ENCODE measurements at places on chromosomes 6 and 20.
A peak's percentile ranks its signal among the peaks of the same experiment; 100 is the strongest.

- no peak for DNase-seq
These were observed 138.5 kb downstream of the RCAN2 start for GRCh38 chr6:46352541-46353268.

- no peak for DNase-seq
These were observed 484.9 kb downstream of the COL12A1 start for GRCh38 chr6:74720923-74721322.

DNA sequence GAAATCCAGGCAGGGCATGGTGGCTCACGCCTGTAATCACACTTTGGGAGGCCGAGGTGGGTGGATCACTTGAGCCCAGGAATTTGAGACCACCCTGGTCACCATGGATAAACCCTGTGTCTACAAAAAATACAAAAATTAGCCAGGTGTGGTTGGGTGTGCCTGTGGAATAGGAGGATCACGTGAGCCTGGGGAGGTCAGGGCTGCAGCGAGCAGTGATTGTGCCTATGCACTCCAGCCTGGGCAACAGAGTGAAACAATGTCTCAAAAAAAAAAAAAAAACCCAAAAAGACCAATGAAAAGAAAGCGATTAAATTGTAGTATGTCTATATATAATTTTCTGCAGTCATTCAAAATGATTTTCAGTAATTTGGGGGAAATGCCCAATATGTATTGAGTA, 70.3 kb downstream of the ITCH start:
- no peak for DNase-seq

DNA sequence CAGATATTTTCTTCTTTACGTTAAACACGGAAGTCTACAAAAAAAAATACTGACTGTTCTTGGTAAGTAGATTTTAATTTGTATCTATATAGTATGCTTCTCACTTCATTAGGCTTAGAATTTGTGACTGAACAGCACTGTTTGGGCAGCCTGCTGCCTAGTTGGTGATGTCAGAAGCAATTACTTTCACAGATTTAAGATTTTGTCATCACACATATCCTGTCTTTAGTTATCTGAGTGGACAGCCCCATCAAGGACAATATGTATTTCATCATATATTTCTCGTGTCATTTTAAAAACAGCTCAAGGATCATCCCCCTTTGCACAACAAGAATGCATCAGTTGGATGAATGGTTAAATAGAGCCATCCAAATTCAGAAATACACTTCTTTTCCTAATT, 338.4 kb upstream of the CITED2 start:
- no peak for DNase-seq

DNA sequence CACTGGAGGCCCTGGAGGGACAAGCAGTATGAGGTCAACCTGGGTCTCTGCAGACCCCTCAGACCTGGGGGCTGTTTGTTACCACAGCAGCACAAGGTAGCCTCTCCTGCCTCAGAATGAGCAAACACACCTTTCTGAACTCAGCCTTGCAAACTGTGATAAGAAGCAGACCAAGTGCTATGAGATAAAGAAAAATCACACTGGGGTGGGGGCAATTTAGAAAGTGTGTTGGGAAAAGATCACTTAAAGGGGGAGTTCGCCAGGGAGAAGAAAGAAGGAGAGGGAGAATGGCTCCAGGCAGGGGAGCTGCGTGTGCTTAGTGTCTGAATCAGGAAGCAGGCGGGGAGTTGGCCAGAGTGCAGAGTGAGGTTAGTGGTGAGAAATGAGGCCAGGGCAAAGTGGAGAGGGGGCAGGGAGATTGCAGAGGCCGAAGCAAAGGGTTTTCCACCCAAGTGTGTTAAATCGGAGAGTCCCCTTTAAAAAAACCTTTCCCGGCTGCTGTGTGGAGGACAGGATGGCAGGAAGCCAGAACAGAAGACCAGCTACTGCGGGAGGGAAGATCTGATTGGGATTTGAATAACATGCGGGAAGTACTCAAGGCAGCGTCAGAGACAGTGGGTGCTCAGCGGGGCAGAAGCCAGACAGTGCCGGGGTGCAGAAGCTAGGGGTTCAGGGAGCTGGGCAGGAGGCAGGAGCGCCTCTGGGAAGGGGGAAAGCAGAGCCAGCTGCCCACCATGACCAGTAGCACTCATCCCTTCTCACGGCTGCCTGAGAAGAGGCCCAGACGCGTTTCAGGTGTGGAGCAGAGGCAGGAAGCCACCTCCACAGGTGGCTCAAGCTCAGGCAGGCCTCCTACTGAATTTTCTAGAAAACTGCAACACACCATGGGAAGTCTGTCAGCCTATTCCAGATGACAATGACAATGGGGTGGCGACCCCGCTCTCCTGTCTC, 9.0 kb downstream of the ADA start:
- DNase-seq, result peak; percentile 21

GRCh38 chr6:158242071-158242606, 70.1 kb upstream of the TULP4 start:
- DNase-seq, result no peak

DNA sequence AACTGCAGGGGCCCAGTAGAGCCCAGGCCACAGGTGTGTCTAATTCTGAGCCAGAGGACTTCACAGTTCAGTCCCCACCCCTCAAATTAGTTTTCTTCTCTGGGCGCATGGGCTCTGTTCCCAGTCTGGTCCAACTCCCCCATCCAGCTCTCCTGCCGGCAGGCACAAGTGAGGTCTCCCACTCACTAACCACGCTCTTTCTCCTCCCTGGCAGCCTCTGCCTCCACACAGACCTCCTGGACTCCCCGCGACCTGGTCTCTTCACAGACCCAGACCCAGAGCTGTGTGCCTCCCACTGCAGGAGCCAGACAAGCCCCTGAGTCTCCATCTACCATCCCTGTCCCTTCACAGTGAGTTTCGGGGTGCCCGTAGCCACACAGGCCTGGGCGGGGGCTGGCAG, 6.2 kb downstream of the NCR2 start:
- no peak for DNase-seq

DNA sequence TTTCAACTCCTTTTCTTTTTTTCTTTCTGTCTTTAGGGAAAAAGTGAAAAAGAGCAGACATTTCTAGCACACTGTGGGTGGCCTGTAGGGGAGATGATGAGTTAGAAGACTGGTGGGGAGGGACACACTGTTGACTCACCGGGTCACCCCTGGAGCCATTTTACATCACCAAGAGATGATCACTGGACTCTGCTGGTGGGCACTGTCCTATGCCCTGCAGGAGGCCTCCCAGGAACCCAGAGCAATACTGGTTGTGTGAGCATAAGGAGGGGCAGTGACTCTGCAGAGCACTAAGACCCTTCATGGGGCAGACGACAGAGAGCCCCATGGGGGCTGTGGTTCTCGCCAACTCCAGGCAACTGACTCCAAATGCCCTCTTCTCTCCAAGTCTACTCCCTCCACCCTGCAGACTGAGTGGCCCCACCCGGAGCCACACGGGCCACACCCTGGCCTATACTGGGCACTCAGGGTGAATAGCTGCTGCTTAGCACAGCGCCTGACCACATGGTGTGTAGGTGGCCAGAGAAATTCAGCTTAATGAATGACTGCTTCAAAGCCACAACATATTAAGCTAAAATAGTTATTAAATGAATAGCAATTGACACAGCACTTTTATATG, 177.5 kb downstream of the CDC5L start:
- no peak for DNase-seq

- peak; percentile 44 for DNase-seq
These were observed 7.7 kb upstream of the ZNF334 start for GRCh38 chr20:46520976-46521579.

DNA sequence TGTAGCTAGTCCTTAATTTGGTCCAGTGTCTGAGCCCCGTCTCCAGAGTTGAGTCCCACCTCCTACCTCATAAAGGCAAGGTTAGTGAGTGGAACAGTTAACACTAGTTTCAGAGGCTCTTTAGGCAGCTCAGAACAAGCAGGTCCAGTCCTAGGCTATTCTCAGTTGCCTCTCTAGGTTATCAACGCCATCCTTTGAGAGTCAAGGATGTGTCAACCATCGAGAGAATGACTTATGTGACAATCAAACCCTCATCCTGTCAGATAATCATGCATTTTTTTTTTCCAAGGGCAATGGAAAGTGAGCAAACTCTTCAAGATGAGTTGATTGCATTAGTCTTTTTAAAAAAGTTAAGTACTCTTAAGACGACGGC, 64.0 kb upstream of the TXNDC5 start:
- no peak for DNase-seq

DNA sequence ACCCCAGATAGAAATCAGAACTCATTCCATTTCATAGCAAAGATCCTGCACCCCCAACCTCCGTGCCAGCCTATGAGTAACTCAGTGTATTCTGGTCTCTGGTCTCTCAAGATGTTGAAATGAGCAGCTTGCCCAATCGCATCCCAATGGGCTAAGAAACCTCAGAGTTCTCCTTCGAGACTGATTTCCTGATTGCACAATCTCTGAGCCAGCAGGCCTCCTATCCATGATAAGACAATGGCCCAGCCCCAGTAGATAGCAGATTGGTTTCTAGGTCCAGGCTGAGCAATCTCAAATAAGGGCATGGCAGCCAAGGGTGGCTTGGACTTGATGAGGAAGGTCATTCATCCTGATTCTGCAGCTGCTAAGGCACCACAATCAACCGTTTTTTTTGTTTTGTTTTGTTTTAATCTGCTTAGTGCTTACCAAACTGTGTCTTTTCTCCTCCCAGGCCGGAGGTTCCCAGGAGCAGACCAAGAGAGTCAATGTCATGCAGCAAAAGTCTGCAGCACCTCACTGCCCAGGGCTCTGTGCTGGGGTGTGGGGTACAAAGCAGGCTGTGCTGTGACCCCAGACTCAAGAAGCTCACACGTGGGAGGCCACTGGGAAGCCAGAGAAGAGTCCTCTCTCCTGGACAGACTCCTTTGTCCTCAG, 125.1 kb upstream of the NXT1 start:
- no peak for DNase-seq

- no peak for DNase-seq
These were observed 1.9 kb downstream of the KIF16B start for GRCh38 chr20:16571333-16571732.

GRCh38 chr6:106281661-106282060, 43.9 kb downstream of the ATG5 start:
- DNase-seq, result no peak

- no peak for DNase-seq
These were observed 68.7 kb downstream of the PHACTR1 start for GRCh38 chr6:12785301-12785700.

DNA sequence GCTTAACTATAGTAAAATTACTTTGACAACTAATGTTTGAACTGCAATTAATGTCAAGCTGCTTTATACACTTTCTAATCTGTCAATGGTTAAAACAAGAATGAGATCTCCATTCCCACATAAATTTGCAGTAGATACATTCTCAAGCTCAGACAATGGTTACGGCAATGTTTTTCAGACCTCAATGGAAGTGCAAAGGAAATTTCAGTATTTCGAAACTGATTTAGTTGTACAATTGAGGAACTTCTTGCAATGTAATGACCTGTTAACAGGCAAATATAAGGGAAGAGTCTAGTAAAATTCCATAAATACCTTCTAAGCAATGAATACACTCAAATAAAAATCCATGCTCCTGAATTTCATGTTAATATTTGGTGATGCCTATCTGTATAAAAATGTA, 94.7 kb downstream of the ADTRP start:
- DNase-seq, result no peak

GRCh38 chr20:49894073-49894470, 21.3 kb downstream of the SPATA2 start:
- DNase-seq, result peak; percentile 33

GRCh38 chr20:10877342-10877741, 203.5 kb upstream of the JAG1 start:
- DNase-seq, result no peak

- DNase-seq, result peak; percentile 18
These were observed 156.6 kb downstream of the NFATC2 start for GRCh38 chr20:51385646-51386530.

- DNase-seq, result no peak
These were observed 72.9 kb downstream of the HDGFL1 start for GRCh38 chr6:22642254-22642653.

DNA sequence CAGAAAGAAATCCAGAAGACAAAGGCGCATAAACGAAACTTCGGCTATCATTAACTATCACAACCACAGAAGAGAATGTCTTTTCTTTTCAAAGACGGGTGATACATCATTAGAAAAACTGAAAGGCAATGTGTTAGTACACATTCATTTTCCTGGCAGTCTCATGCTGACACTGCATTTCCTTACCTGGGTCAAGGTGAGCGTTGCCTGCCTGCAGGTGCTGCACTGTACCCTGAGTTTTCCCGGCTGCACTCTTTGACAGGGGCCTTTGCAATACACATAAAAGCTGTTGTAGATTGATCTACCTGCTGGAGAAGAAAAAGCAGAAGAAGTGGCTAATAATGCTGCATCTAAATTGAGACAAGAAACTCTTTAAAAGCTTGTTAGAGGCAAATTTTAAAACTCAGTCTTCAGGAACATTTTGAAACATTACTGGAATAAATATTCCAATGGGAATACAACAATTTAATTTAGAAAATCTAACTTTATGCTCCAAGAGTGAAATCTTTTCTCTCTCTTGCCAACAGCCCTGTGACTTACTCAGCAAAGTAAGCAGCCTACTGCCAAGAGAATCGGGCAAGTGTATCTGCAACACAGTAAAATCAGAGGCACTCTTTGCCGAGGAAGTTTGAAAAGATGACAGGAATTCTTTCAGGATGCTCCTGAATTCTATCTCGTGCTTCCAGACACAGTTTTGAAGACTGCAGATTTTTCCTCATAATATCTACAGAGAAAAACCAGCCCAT, 526.4 kb downstream of the PRKN start:
- DNase-seq, result no peak

DNA sequence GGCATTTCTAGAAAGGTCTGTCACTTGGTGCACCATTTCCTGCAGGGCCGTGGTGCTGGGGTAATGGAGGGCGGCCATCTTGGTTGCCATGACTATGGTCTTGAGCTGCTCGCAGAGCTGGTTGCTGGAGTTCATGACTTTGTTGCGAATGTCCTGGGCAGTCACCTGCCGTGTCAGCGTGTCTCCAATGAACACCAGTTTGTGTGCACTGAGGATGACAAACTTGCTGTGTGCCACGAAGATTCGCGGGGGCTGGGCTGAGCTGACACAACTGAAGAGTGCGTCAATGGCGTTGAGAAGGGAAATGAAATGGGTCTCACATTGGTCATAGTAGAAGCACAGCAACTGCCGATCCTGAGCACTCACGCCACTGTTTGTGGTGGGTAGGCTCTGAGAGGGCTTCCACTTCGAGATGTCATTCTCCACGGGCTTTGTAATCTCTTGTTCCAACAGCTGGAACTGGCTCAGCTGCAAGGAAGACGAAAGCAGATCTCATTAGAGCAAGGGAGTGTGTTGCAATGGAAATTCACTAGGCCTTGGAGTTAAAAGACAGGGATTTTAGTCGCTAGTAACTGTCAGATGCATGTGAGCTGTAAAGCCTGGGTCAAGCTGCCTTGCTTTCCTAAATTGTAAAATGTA, 47.1 kb downstream of the NEDD9 start:
- DNase-seq, result no peak

DNA sequence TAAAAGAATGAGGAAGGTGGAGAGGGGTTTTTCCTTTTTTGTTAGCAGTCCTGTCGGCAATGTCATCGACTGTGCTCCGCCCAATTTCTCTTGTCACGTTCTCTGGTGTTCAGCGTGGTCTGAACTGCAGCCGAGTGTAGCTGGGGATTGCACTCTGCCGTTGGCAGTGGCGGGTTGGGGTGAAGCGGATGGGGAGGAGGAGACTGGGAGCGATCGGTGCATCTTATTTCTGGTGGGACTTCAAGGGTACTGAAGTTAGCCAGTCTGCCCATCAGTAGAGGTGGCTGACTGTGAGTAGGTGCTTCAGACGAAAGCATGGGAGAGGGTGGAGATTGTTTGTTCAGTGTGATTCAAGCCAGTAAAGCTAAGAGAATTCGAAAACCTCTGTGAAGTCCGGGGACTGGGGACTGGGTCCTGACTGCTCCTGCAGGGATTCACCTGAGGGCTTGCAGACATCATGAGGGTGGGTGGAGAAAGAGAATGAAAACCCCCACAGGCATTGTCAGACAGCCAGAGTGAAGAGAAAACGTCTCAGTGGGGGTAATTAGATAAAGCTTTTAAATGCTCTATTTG, 5.1 kb downstream of the RREB1 start:
- peak; percentile 39 for DNase-seq

Measured in stimulated activated CD4-positive, alpha-beta T cell treated with anti-CD3 and anti-CD28 coated beads, Interleukin-2, amount 100 ng/mL, for 24 hours (primary cell).